Right ventricle myocardium superior (tissue), 1 donor: ENCODE measurements at places on chromosomes 7 and 10. TPM values are rescaled to one million over a fixed set of nuclear protein-coding genes. Genes with fewer than 3 reads are reported as not detected.

- DNase-seq, result peak; percentile 55
Observed at GRCh38 chr7:32062150-32062549, 8.1 kb downstream of the PDE1C start.

DNA sequence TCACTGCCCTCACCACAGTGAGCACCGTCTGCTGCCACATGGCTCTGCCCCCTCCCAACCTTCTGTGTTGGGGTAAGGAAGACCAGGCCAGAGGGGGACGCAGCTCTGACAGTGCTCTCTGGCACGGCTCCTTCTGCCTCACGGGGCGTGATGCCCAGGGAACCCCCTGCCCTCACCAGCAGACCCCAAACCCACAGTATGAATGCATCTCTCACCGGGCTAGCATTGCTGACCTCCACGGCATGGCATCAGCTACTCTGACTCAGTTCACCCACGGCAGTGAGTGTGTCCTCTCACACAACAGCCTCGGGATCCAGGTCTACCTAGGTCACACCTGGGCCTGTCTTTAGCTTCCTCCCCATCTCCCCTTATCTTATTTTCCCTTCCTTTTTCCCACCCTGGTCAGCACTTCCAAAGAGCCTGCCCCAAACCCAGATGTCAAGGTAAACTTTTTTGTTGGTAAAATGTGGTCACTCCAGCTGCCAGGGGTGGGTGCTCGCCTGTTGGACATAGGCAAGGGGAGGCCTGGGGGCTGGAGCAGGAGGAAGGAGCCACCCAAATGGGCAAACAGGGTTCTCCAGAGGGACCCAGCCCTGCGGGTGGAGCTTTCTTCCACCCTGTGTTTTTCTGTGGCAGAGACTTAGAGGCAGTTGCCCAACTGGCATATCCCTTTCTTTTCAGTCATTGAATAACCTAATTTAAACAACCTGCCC is 4.4 kb downstream of the CALML3 start:
- DNase-seq, result no peak

DNA sequence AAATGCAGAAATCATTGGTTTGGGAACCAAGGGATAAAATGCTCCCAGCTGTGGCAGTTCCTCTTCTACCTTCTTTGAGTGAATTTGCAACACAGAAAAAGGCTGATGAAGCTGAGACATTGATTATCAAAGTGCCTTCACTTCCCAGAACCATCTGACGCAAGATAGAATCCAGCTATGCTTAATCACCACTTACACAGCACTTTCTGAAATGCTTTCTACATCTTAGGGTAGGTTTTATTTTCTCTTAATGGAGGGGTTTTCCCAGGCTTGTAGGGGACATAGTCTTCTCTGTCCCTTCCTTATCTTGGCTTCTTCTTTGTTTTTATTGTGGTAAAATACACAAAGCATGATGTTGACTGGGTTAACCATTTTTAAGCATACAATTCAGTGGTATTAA is 332.6 kb upstream of the ZNF32 start:
- DNase-seq, result no peak

The H2BK1 gene
- total RNA-seq, result not detected

The ARMS2 gene
- not detected for total RNA-seq

The PTF1A gene
- not detected for total RNA-seq
